Skin of body (tissue), 3 donors: ENCODE measurements at places on chromosomes 4 and X.

- no peak for DNase-seq
Observed at GRCh38 chrX:131789664-131790063, 233.4 kb upstream of the STK26 start.

- DNase-seq = no peak
Observed at GRCh38 chrX:77962068-77962902, 7.2 kb downstream of the PGAM4 start.

GRCh38 chrX:104392350-104392749 lies 137.6 kb upstream of the ESX1 start:
- DNase-seq = no peak

DNA sequence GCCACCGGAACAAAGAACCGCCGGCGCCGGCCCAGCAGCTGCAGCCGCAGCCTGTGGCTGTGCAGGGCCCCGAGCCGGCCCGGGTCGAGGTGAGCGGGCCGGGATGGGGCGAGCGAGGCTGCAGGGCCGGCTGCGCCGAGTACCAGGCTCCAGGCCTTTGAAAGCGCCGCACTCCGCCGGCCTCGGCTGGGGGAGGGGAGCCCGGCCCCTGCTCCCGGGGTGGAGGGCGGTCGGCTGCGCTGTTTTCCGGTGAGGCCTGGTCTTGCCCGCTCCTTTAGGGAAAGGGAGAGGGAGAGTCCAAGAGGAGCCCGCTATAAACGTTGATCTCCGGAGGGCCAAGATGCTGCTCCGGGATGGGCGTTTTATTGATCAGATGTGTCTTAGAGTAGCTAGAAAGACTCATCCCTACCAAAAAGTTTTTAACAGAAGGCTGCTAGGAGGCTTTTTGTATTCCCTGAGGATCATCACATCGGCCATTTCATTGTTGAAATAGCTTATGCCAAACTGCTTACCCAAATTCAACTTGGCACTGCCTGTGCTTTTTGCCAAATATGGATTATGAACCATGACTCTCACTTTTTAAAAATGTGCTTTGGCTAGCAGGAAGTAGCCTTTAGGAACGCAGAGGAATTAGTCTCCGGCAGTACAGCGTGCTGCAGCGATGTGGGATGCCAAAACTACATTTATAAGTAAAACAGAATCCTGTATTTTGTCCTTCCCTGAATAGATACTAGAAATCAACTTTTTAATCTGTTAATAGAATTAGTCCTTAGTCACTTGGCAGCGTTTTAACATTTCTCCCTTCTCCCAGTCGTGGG lies 760 bp downstream of the TMEM165 start:
- DNase-seq = peak; percentile 58
